Hematopoietic multipotent progenitor cell treated with erythropoietin and hydrocortisone succinate and interleukin-3 and kit ligand, for 4 days (in vitro differentiated cells): ENCODE measurements at places on chromosomes 7 and 10.

DNA sequence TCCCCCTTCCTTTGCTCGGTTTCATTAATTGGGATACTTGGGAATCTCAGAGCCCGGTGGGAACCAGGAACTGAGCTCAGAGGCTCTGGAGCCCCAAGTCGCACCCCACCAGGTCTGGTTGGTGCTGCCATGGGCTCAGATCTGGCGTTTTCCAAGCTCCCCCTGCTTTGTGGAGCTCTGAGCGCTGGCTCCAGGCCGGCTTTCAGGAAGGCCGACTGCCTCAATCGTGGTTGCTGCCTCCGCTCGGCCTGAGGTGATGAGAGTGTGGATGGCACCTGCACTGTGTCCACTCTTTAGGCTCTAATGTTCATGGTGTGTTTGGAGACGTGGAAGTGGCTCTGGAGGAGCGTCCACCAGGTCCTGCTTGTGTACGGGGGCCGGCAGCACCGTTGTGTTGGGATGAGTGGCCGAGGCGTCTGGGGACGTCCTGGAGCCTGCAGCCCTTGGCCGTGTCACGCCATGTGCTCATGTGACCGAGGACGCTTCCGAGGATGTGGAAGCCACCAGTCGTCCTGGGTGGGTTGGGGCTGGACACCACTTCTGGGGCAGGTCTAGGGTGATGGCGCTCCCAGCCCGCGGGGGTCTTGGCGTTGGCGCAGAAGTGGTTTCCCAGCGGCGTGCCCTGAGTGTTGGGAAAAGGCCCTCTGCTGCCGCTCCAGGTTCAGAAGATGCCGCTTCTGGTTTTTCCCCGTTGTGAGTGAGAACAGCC, 8.2 kb downstream of the INPP5A start:
- no peak for DNase-seq

DNA sequence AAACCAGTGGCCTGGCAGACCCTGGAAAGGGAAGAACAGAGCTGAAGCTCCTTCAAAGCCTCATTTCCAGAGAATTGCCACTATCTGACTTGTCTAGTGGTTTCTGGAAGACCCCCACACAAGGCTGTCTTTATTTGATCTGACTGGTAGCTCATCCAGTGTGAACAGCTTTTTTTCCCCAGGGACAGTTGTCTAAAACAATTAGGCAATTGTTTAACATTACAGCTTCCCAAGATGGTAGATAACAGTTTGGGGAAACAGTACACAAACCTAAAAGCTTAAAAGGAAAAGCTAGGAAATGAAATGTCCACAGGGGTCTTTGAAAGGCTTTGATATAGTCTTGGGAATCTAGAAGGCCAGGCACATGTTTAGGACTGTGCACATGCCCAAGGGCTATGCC, 203.4 kb upstream of the CTBP2 start:
- DNase-seq: no peak

DNA sequence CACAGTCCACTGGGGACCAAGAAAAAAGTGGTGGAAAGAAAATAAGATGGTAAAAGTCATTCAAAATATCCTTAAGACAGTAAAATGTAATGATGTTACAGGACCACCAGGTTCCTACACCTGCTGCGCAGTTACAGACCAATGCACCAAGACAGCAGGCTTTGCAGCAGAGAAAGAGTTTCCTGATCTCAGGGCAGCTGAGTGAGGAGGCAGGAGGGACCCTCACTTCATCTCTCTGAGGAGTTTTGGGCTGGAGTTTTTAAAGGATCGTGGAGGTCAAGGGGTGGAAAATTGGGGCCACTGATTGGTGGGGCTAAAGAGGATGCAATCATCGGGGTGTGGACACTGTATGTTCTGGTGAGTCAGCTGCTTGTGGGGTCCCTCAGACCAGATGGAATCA, 100.0 kb downstream of the BMS1 start:
- no peak for DNase-seq

GRCh38 chr7:94649450-94649849, 6.5 kb downstream of the SGCE start:
- DNase-seq: no peak

GRCh38 chr7:137480824-137481365, 137.4 kb upstream of the PTN start:
- no peak for DNase-seq

DNA sequence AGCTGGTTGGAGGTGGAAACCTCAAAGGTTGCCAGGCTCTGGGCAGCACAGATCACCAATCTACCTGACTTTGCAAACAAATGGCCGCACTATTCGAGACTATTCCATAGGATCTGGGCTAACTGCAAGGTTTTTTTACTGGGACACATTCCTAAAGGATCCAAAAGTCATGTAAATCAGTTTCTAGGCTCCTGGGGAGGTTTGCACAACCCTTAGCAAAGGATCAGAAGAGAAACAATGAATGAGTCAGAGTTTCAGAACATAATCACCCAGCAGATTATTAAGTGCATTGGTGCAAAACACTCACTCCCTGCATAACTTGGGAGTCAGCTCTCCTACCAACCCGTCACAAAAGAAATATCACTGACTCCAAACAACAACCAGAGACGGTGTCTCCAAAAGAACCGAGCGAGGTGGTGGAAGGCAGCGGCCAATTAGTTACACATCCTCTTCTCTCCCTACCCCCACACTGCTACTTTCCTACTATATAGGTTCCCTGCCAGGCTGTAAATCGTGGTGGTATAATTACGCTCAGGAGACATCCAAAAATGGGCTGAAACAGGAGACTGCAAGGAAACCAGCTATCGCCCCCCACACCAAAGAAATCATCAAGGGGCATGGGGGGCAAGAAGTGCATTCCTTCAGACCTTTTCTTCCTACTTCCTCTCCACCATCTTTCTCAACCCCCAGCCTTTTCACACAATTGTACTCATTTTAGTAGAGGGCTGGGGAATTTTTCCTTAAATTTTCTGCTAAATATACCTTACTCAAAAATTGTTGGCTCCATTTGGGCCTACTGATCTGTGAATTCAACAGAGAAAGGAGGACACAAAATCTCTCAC, 3.2 kb downstream of the UBE2H start:
- DNase-seq: peak; percentile 19

DNA sequence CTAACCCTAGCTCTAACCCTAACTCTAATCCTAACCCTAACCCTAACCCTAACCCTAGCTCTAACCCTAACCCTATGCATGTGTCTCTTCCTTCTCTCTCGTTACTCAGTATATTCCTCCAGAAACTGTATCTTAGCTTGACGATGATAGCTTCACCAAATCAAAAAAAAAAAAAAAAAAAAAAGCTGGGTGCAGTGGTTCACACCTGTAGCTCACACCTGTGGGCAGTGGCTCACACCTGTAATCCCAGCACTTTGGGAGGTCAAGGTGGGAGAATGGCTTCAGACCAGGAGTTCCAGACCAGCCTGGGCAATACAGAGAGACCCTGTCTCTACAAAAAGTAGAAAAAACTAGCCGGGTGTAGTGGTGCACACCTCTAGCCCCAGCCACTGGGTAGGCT, 414.0 kb downstream of the GATA3 start:
- DNase-seq: no peak

DNA sequence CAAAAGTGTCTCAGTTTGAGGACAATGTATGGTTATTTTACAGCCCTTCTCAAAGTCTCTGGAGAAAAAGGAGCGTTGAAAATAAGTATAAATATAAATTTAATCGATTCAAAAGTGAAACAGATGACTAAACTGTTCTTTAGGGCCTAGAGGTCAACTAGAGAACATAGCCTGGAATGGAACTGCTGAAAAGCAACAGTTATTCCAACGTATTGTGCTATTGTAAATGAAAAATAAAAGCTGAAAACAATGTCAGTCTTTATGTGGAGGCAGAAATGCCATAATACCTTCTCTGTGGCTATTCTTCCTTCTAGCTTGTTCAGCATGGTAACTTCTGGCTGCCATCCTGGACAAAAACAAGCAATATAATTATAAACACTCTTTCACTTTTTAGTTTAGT, 362.5 kb downstream of the ARL4A start:
- DNase-seq: no peak

DNA sequence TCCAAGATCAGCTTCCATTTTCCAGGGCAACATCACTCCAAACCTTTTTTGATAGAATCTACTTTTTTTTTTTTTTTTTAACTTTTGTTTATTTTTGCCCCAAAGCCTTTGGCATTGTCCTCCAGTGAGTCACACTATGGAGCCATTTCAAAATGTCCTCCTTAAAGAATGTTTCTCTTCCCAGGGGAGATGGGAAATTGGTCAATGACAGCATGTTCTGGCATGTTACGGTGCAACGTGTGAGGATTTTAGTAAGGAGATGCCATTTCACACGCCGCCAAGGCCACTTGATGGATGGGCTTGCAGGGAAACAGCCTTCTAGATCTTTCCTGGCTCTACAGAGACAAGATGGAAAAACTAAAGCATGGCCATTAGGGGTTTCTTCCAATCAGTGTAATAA, 30.7 kb upstream of the TRIL start:
- no peak for DNase-seq

DNA sequence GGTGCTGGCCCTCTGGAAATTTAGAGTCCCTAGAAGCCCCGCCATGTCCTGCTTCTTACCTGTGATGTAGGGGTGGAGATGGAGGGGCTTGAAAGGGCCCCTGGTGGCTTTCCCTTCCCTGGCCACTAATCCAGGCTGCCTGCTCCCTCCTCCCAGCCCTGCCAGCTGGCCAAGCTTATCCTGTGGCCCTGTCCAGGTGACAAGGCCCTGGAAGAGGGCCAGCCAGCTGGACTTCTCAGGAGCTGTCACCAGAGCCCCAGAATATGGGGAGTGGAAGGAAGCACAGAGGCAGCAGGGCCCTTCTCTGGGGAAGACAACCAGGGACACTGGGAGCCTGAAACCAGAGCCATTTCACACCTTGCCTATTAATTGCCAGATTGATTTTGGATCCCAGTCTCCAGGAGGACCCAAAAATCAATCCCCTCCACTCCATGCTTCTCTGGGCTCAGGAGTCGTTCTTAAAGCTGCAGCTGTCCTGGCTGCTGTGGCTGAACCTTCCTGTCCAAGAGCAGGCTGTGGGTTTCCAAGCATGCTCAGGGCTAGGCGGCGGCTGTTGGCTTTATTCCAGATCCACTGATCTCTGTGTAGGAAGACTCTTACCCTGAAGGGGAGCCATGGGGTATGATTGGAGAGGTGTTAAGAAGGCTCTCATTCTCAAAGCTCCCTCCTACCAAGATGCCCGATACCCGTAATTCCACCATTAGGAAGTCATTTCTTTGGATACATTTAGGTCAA, 52.6 kb upstream of the PCBD1 start:
- peak; percentile 73 for DNase-seq

GRCh38 chr7:99362801-99363200, 11.7 kb upstream of the ARPC1B start:
- DNase-seq: no peak

GRCh38 chr10:132459301-132460003, 62.5 kb downstream of the PWWP2B start:
- no peak for DNase-seq

DNA sequence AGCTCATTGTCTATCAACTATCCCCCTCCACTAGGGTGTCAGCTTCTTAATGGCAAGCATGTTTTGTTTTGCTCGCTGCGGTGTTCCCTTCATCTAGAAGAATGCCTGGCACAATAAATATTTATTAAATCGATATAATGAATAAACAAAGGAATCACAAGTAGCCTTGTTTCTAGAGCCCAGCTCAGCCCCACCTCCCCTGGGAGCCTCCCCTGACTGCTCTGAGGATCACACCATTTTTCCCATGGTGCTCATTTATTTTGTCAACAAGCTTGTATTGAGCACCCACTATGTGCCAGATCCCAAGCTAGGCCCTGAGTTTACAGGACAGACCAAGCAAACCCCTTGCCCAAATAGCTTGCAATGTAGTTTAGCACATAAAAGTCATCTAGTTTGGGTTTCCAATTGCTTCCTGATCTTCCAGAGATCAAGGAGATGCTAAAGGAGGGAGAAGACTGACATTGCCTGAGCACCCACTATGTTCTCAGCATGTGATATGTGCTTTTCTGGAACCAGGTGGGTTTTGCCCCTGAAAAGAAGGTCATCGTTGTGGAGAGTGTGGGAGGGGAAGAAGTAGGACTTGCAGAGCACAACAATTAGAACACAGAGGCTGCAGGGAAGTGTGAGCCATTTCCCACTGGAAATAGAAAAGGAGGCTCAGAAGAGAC, 42.3 kb upstream of the GPAM start:
- DNase-seq: no peak

DNA sequence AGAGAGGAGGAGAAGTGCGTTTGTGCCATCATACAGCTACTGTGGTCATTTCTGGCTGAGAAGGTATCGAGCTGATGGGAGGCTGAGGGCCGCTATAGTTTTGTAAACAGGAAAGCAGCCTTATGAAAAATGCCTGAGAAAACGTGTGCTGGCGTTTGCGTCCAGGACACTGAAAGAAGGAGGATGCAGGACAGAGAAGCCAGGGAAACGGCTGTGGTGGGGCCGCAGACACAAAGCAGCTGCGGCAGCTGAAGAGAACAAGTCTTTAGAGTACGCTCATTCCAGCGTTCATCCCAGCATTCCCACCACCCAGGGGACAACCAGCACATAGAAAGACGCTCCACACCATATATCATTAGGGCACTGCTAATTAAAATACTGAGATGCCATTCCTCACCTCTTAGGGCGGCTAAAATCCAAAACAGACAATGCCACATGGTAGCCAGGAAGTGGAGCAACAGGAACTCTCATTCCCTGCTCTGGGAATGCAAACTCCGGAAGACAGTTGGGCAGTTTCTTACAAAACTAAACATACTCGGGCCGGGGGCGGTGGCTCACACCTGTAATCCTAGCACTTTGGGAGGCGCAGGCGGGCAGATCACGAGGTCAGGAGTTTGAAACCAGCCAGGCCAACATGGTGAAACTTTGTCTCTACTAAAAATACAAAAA, 18.4 kb downstream of the GNA12 start:
- DNase-seq: no peak

GRCh38 chr7:95095966-95096540, 188.7 kb downstream of the PPP1R9A start:
- no peak for DNase-seq

DNA sequence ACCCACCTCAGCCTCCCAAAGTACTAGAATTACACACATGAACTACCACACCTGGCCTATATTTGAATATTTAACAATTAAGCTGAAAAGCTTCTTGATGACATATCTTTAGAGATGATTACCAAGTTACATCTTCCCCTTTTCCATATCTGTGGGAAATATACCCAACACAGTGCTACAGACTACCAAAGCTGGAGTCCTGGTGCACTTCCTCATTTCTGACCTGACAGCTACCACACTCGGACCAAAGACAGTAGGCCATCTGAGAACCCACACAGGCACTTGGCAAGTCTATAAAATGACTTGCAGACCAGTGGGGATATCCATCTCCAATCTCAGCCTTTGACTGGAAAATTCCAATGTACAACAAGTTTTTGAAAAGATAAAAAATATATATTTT, 270.4 kb upstream of the KLF14 start:
- DNase-seq: peak; percentile 76

- DNase-seq: no peak
These were observed 112.5 kb downstream of the KMT2E start for GRCh38 chr7:105126436-105126975.

DNA sequence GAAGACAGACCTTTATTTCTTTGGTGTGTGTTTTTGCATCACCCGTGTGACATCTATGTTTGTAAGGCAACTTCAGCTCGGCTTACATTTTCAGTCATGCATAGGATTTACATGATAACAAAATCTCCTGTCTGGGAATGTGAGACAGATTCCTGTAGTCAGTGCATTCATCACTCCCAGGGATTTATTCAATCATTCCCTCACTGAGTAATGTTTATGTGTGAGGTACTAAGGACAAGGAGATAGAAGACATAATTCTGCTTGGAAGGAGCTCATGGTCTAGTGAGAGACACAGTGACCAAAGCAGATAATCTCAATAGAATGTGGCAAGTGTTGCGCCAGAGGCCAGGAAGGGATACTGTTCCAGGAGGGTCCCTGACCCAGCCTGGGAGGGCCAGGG, 35.2 kb upstream of the BMPER start:
- no peak for DNase-seq

GRCh38 chr10:77970869-77971803, 44.6 kb upstream of the DLG5 start:
- peak; percentile 81 for DNase-seq
